ENCODE measurements at places on chromosomes 7 and 10.

DNA sequence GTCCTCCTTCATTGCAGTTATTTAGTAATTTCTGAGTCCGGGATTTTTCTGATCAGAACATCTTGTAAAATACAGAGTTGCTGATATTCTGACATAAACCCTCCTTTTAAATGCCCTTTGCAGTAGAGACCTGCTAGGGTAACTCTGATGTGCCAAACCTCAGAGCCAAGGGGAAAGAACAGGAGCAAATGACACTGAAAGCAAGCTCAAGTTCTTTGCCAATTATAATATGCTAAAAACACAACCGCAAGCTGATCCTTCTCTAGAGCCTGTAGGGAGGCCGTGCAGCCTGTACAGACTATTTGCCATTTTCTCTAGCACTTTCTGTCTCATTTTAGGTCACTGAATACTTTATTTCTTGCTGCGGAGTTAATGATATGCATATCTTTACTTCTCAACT, 240.4 kb downstream of the CAMK1D start:
- H3K4me3 ChIP-seq: no peak overlapping the region
- no peaks in the 10 kb centered on the region for H3K27me3 ChIP-seq
- H3K27ac ChIP-seq: no peak overlapping the region
- DNase-seq: no peak

GRCh38 chr7:74006032-74006431, 21.9 kb upstream of the ELN start:
- no peak overlapping the region for H3K27ac ChIP-seq
- no peaks in the 10 kb centered on the region for H3K36me3 ChIP-seq
- no peak overlapping the region for H3K4me3 ChIP-seq
- H3K27me3 ChIP-seq: no peaks in the 10 kb centered on the region

- peaks cover 3% of the 10 kb centered on the region for H3K36me3 ChIP-seq
- H3K27me3 ChIP-seq: no peaks in the 10 kb centered on the region
- no peaks in the 10 kb centered on the region for H3K4me1 ChIP-seq
- no peak overlapping the region for H3K4me3 ChIP-seq
- DNase-seq: peak; percentile 37
- no peak overlapping the region for H3K27ac ChIP-seq
These were observed 105.2 kb upstream of the PDLIM1 start for GRCh38 chr10:95395947-95396449.

GRCh38 chr10:91162495-91163268, 57.8 kb upstream of the PCGF5 start:
- peaks cover 20% of the 10 kb centered on the region for H3K4me1 ChIP-seq
- no peaks in the 10 kb centered on the region for H3K36me3 ChIP-seq
- peak overlapping the region; percentile 89 for H3K4me3 ChIP-seq
- peak overlapping the region; percentile 98 for H3K27ac ChIP-seq
- no peaks in the 10 kb centered on the region for H3K27me3 ChIP-seq
- peak; percentile 88 for DNase-seq

DNA sequence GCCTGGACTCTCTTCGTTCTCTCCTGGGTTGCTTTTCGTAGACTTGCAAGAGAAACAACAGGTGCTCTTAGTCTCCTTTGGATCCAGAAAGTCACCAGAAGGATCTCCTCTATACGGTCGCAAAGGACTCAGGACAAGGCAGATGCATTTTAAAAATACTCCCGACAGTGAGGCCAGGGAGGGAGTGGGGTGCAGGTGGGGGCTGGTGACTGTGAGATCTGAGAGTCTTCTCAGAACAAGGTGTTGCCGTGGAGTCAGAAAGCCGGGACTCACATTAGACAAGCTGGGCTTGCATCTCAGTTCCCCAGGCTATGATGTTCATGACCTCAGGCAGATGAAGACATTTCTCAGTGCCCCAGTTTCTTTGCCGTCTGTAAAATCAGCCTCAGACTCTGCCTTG, 507.2 kb downstream of the TCERG1L start:
- H3K27ac ChIP-seq: no peak overlapping the region
- H3K27me3 ChIP-seq: no peaks in the 10 kb centered on the region
- H3K4me3 ChIP-seq: no peak overlapping the region
- no peaks in the 10 kb centered on the region for H3K36me3 ChIP-seq
- H3K4me1 ChIP-seq: no peaks in the 10 kb centered on the region

DNA sequence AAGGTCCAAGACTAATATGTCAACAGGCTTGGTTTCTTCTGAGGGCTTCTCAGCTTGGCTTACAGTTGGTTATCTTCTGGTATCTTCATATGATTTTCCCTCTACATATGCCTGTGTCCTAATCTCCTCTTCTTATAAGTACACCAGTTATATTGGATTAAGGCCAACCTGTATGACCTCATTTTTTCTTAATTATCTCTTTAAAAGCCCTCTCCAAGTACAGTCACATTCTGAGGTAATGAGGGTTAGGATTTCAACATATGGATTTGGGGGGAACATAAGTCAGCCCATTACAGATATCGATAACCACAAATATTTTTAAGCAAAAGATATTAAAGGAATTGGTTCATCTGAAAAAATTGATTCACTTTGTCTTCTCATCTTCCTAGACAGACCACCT, 49.2 kb downstream of the IQUB start:
- no peak overlapping the region for H3K4me3 ChIP-seq
- no peaks in the 10 kb centered on the region for H3K4me1 ChIP-seq
- DNase-seq: no peak
- no peaks in the 10 kb centered on the region for H3K36me3 ChIP-seq
- H3K27me3 ChIP-seq: no peaks in the 10 kb centered on the region
- no peak overlapping the region for H3K27ac ChIP-seq

GRCh38 chr7:94509887-94510581, 425 bp downstream of the CASD1 start:
- H3K4me1 ChIP-seq: peaks cover 31% of the 10 kb centered on the region
- H3K36me3 ChIP-seq: no peaks in the 10 kb centered on the region
- DNase-seq: peak; percentile 81
- peak overlapping the region; percentile 85 for H3K27ac ChIP-seq
- H3K4me3 ChIP-seq: peak overlapping the region; percentile 66

GRCh38 chr7:99124751-99125504, 19.0 kb downstream of the SMURF1 start:
- no peak for DNase-seq
- H3K4me1 ChIP-seq: peaks cover 60% of the 10 kb centered on the region
- H3K27me3 ChIP-seq: no peaks in the 10 kb centered on the region
- H3K27ac ChIP-seq: no peak overlapping the region
- H3K4me3 ChIP-seq: no peak overlapping the region
- H3K36me3 ChIP-seq: no peaks in the 10 kb centered on the region

DNA sequence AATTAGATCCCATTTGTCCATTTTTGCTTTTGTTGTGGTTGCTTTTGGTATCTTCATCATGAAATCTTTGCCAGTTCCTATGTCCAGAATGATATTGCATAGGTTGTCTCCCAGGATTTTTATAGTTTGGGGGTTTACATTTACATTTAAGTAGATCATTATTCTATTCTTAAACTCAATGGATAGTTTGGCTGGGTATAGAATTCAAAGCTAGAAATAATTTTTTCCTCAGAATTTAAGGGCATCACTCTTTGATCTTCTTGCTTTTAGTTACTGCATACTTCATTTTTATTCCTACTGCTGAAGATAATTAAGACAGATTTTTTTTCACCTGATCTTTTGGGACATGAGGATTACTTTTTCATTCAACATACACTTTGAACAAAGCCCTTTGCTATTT, 29.8 kb downstream of the SFR1 start:
- no peaks in the 10 kb centered on the region for H3K27me3 ChIP-seq
- no peak for DNase-seq
- no peaks in the 10 kb centered on the region for H3K36me3 ChIP-seq
- H3K4me1 ChIP-seq: no peaks in the 10 kb centered on the region
- no peak overlapping the region for H3K27ac ChIP-seq
- no peak overlapping the region for H3K4me3 ChIP-seq

DNA sequence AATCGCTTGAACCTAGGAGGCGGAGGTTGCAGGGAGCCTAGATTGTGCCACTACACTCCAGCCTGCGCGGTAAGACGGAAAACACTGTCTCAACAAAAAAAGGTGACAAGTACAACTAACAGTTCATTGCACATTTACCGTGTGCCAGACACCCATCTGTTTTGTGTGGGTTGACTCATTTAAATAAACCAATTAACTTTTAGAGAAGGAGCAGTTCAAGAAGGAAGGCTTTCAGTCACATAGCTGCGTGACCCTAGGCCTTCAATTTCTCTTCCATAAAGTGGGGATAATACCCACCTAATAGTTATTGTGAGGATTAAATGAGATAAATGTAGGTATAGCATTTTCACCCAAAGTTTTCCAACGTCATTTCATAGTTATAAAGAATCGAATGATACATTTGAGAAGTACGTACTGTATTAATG, 52.3 kb upstream of the KDM7A start:
- H3K4me1 ChIP-seq: peaks cover 20% of the 10 kb centered on the region
- no peak for DNase-seq
- no peaks in the 10 kb centered on the region for H3K27me3 ChIP-seq
- H3K4me3 ChIP-seq: no peak overlapping the region
- H3K27ac ChIP-seq: no peak overlapping the region

DNA sequence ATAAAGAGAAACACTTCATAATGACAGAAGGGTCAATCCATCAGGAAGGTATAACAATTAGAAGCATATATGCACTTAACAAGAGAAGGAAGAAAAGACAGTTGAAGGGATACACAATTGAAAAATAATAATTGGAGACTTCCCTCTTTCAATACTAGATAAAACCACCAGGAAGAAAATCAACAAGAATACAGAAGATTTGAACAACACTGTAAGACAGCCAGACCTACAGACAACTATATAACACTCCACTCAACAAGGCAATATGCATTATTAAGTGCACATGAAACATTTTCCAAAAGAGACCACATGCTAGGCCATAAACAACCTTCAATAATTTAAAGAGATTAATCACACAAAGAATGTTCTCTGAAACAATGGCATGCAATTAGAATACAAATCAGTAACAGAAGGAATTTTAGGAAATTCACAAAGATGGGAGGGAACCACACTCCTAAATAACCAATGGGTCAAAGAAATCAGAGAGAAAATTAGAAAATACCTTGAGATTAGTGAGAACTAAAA, 35.1 kb downstream of the ZNF438 start:
- peak overlapping the region; percentile 36 for H3K27ac ChIP-seq
- no peaks in the 10 kb centered on the region for H3K36me3 ChIP-seq
- H3K4me1 ChIP-seq: peaks cover 14% of the 10 kb centered on the region
- H3K4me3 ChIP-seq: no peak overlapping the region
- DNase-seq: no peak

DNA sequence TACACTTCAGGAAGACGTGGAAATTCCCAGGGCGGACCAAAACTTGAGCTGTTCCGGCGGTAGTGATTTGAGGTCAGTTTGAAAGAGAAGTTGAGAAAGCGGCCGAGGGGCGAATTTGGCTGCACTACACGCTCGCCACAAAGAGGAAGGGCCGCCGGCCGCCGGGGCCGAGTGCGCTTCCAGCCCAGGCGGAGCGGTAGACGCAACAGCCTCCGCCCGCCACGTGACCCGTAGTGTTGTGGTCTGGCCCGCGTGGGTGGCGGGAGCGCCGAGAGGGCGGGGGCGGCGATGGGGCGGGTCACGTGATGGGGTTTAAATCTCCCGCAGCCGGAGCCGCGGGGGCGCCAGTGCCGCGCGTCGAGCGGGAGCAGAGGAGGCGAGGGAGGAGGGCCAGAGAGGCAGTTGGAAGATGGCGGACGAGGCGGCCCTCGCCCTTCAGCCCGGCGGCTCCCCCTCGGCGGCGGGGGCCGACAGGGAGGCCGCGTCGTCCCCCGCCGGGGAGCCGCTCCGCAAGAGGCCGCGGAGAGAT, at the start of gene SIRT1:
SIRT1 (plus strand) TSS at position 344 of the 529 bp plus-strand sequence; CDS start at position 410, 66 bp downstream.
- peak within 1 kb of the TSS; percentile 94 for H3K27ac ChIP-seq

DNA sequence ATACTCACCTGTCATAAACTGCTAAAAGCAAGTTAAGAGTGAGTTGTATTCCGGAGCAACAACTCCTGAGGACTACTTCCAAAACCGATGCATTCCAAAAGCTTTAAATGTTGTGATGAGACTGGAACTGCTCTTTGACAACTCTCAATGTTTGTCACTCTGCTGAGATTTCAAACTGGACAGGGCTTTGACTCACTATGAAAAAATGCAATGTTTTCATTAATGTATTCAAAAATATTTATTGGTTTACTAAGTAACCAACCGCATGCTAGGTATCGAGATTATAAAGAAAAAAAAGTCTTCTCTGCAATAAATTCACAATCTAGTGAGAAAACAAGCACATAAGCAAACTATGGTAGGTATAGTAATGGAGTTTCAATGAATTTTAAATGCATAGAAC, 107.9 kb upstream of the GNAI1 start:
- H3K27me3 ChIP-seq: no peaks in the 10 kb centered on the region
- H3K36me3 ChIP-seq: no peaks in the 10 kb centered on the region

GRCh38 chr10:96714031-96714590, 6.2 kb downstream of the PIK3AP1 start:
- no peak for DNase-seq
- H3K27ac ChIP-seq: peak overlapping the region; percentile 36
- no peak overlapping the region for H3K4me3 ChIP-seq
- H3K36me3 ChIP-seq: peaks cover 2% of the 10 kb centered on the region

DNA sequence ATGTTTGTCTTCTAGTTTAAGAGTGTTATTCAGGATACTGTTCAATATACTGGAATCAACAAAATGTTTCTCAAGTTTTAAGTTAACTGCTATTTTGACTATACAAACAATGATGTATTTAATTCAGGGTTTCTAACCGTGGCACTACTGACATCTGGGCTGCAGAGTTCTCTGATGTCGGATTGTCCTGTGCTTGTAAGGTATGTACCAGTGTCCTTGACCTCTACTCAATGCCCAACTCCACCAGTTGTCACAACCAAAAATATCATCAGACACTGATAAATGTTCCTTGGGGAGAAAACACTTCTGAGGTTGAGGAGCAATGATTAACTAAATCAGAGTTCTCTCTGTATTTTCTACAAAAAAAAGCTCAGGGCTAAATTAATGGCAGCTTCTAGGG, 301.5 kb downstream of the PARD3 start:
- no peak overlapping the region for H3K4me3 ChIP-seq
- DNase-seq: no peak
- no peak overlapping the region for H3K27ac ChIP-seq

GRCh38 chr7:33882950-33883670, 22.2 kb upstream of the BMPER start:
- H3K4me1 ChIP-seq: no peaks in the 10 kb centered on the region
- H3K36me3 ChIP-seq: no peaks in the 10 kb centered on the region
- H3K4me3 ChIP-seq: no peak overlapping the region
- no peak overlapping the region for H3K27ac ChIP-seq
- DNase-seq: no peak

Measured in body of pancreas (tissue), 4 donors.